Occipital lobe (tissue), 3 donors: ENCODE measurements at places on chromosomes 3 and 15. TPM values are rescaled to one million over a fixed set of nuclear protein-coding genes. Genes with fewer than 3 reads are reported as not detected.

GRCh38 chr15:71364117-71364584 is 248.9 kb downstream of the THSD4 start:
- no peak for DNase-seq

GRCh38 chr3:196617256-196617655 is 22.2 kb upstream of the NRROS start:
- no peak for DNase-seq

DNA sequence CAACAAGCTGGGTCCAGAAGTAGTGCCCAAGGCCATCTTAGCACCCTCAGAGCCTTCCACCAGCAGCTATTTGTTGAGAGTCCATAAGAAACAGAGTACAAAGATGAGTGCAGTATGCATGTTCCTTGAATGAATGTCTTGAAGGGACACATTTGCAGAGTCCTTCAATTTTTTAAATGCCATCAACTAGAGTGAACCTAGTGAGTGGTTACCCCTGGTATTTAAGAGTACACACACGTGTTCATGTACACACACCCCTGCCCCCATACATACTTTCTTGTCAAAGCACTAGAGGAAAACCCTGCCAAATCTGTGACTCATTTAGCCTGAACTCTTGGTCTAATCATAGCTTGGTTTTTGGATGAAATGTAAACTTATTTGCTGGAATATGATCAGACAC is 84.5 kb upstream of the GALNT15 start:
- no peak for DNase-seq

- DNase-seq = peak; percentile 57
Measured at GRCh38 chr3:139935016-139935865, at the start of gene CLSTN2. Gene CLSTN2 (plus strand): TSS chr3:139935185.

DNA sequence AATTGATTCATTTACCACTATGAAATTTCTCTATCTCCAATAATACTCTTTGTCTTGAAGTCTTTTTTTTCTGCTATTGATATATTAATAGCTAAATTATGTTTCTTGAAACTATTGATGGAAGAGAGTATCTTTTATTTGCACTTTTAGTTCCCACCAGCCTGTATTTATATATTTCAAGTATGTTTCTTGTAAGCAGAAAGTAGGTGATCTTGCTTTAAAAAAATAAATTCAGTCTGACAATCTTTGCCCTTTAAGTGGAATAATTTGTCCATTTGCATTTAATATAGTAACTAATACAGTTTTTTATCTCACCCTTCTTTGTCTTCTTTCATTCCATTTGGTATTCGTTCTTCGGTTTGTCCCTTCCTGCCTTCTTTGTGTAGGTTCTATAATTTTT is 790.5 kb downstream of the MCTP2 start:
- DNase-seq = no peak

GRCh38 chr15:101276501-101277037 is 716 bp downstream of the SELENOS start:
- DNase-seq = no peak

GNAT1 gene
- total RNA-seq = not detected

TNFSF10 gene
- 4.7 TPM for total RNA-seq

CCR8 gene
- not detected for total RNA-seq

C3orf62 gene
- total RNA-seq = 3.9 TPM

SV2B gene
- 33.5 TPM for total RNA-seq

SH2D7 gene
- total RNA-seq = not detected

PIERCE2 gene
- 5.0 TPM for total RNA-seq

ZMYND10 gene
- total RNA-seq = 2.5 TPM
